GM12891 (cell line): ENCODE measurements at places on chromosomes 11 and 22.

GRCh38 chr11:831118-831864 lies 1.5 kb upstream of the CD151 start:
- no peak for DNase-seq

- no peak for DNase-seq
Measured at GRCh38 chr22:30694171-30694639, 469 bp upstream of the OSBP2 start.

DNA sequence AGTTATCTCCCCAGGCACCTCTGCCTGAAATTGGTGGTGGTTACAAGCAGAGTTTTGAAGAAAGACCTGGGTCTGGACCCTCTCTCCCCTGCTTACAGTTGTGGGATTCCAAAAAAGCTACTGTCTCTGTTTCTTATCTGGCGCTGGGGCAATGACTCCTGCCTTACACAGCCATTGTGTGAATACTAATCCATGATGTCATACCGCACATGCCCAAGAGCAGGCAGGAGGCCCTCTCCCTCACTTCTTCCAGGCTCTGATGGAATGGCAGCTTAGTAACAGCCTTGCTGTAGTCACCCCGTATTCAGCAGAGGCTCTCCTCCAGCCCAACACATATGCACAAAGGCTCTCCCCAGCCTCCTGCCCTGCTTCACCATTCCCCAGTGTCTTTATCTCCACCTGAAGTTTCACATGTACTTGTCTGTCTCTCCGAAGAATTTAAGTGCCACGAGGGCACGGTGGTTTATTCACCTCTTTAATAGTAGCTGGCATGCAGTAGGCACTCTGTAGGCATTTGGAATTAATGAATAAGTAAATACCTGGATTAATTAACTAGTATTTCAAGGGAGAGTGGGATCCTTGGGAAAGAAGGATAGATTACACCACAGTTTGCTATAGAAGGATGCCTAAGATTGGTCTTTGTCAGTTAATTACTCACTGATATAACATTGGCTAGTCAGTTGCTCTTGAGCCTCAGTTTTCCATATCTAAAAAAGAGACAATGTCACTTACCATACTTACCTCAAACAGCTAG lies 165.6 kb downstream of the ETS1 start:
- DNase-seq, result no peak

- DNase-seq, result peak; percentile 89
Measured at GRCh38 chr22:19962246-19962908, 20.8 kb upstream of the TXNRD2 start.

- no peak for DNase-seq
Measured at GRCh38 chr11:64400102-64400501, 41.1 kb downstream of the RPS6KA4 start.

- no peak for DNase-seq
Measured at GRCh38 chr22:45088576-45088975, 75.1 kb upstream of the NUP50 start.

- no peak for DNase-seq
Measured at GRCh38 chr22:38345782-38346181, 28.5 kb upstream of the CSNK1E start.

DNA sequence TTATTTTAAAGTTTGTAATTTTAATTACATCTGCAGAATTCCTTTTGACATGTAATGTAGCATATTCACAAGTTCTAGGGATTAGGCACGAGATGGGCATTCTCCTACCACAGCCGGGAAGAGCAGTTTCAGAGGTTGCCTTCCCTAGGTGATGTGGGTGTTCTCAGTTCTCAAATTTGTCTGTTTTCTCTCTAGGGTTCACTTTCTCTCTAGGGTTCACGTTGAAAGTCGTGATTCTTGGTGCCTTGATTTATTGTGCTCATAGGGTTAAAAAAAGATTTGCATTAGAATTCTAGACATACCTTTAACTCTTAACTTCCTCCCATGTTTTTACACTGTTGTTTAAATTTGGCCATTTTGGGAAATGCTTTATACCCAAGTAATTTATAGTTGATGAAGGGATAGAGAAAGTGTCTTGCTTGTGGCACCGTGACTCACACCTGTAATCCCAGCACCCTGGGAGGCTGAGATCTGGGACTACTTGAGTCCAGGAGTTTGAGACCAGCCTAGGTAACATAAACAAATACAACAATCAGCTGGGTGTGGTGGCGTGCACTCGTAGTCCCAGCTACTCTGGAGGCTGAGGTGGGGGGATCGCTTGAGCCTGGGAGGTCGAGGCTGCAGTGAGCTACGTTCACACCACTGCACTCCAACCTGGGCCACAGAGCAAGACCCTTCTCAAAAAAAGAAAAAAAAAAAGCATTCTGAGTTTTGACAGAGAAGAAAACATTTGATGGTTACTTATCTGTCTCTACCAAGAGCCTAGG lies 3.6 kb downstream of the MED15 start:
- DNase-seq, result no peak
